NCI-H774 (cell line): ENCODE measurements at places on chromosomes 2 and 18.

- DNase-seq, result peak; percentile 25
Observed at GRCh38 chr2:196607073-196607472, 32.4 kb upstream of the CCDC150 start.

- DNase-seq, result no peak
Observed at GRCh38 chr18:35835833-35836232, 136.6 kb upstream of the RMP24 start.

DNA sequence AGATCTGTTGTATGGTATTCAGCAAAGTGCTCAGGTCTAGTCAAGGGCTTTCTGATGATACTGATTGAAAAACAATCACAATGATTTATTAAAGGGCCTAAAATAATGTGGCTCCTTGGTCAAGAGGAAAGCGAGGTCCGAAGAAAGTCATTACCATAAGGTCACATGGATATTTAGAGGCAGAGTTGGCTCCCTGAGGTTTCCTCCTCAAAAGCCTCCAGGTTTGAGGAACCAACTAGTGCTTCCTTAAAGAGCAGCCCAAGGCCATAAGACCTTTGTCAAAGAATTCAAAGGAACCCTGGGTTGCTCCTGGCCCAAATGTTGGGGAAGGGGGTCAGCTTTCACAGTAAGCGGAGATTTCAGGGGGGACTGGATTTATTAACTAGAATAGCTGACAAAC is 280.7 kb upstream of the ATP5MC3 start:
- DNase-seq, result no peak

DNA sequence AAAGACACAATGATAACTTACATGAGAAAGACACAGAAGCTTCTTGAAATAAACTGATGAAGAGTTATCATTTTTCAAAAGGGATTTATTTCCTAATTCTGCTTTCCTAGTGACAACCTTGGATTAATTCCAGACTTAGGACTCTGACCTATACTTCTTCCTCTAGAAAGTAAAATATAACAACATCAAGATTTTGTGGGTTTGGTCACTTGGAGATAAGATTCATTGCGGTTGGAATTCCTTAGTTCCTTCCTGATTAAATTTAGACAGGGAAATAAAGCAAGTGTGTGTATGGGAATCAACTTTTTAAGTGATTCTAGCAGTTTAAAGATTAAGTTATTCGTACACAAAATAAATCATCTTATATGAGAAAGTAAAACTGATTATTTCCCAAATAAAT is 208.4 kb upstream of the CCDC150 start:
- no peak for DNase-seq

- no peak for DNase-seq
Observed at GRCh38 chr2:186912979-186913378, 64.0 kb upstream of the ZSWIM2 start.

DNA sequence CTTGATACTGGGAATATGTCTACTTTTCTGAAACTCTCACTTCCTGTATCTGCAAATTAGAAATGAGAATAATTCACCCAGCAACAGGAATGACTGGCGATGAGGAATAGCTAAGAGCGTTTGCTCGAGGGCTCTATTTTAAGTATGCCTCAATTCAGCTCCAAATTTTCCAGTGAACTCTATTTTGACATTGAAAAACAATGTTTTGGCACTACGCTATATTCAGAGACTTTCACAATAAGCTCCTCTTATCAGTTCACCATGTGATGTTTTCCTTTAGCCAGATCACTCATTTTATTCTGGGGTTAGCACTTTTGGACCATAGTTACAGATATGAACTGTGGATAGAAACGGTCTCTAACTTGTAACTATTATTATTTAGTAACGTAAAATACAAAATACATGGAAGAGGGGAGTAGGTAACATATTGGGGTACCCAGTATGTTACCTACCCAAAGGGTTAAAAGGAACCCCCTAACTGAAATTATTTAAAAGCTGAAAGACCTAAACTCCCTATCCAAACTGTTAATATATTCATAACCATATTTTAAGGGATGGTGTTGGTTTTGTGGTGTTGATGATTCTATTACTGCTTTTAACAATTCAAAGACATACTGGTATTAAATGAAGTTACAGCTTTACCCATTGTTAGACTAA is 28.1 kb downstream of the SLC40A1 start:
- no peak for DNase-seq

DNA sequence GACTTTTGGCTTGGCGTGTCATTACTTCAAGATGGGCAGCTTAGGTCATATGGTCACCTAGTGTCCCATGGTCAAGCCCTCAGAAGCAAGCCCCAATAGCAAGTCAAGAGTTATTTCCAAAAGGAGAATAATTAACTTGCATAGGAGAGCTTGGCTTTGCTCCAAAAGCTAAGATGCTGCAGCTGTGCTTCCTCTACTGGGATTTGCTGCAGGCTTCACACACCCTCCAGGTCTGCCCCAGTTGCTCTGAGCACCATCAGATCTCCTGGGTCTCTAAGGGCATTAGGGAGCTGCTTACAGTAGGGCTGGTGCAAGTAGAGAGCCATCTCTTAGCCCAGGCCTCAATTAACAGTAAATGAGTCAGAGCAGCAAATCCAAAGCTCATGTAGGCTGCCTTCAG is 46.6 kb downstream of the THUMPD2 start:
- no peak for DNase-seq

GRCh38 chr2:129876541-129876940 is 102.9 kb upstream of the RAB6C start:
- no peak for DNase-seq

- DNase-seq, result no peak
Observed at GRCh38 chr2:3408781-3409180, 29.3 kb downstream of the TRAPPC12 start.

DNA sequence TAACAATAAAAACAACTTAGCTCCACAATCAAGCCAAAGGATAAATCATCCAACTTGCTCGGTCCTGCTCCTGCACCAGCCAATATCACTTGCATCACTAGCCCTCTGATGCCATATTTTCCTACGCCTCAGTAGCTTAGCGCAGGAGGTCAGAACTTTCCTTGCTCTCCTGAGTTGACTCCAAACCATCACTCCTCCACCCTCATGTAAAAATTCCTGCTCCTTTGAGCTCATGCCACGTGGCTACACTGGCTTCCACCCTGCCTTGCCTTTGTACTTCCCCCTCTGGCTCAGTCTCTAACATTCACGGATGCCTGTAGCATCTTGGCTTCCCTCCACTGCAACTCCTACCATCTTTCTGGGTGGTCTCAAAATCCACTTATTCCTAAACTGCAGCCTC is 25.2 kb downstream of the AAK1 start:
- no peak for DNase-seq

DNA sequence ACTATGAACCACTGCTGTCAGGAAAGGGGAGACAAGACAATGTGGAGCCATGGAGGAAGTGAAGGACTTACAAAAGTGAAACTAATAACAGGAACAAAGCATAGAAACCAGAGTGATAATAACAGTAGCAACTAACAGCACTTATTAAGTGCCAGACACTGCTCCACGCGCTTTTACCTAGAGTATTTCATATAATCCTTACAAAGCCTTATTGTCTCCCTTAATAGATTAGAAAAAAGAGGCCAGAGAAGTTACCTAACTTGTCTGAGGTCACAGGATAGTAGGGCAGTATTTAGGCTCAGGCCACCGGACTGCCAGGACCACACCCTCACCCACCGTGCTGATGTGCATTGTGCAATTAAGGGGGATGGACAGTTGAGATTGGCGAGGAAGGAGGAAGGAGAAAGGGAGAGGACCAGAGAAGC is 98.6 kb upstream of the NFU1 start:
- DNase-seq, result no peak

GRCh38 chr2:56195563-56195962 is 11.8 kb downstream of the CCDC85A start:
- DNase-seq, result no peak

- no peak for DNase-seq
Observed at GRCh38 chr18:33735428-33735827, 157.4 kb downstream of the ASXL3 start.

DNA sequence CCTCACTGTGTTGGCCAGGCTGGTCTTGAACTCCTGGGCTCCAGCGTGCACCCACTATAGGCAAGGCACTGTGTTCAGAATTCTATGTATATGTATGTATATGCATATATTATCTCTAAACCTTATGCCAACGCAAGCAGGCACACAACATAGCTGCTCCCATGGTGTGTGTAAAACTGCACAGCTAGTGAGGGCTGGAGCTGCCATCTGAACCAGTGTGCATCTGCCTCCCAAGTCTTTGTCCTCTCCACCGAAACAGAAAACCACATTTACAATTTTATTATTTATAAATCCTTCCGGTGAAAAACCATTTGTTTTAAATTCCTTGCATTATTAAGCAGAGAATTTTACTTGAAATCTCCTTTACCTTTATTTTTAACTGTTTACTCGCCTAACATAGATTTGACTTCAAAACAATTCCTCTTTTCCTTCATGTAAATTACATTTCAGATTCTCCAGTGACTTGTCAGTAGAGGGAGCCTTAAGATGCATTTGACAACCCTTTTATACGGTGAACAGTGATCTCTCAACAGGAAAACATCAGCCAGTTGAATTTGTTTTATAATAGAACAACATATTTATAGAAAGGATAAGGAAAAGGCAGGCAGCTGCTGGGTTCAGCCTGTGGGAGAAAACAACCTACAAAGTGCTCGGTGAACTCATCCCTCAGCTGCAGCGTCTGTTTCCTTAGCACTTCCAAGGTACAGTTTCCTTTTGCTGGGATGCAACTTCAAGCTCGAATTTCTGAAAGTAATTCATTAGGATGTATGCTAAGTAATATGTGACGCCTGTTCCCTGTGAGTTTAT is 101.2 kb downstream of the MYT1L start:
- no peak for DNase-seq

GRCh38 chr2:36373149-36373926 is 17.8 kb downstream of the CRIM1 start:
- no peak for DNase-seq

DNA sequence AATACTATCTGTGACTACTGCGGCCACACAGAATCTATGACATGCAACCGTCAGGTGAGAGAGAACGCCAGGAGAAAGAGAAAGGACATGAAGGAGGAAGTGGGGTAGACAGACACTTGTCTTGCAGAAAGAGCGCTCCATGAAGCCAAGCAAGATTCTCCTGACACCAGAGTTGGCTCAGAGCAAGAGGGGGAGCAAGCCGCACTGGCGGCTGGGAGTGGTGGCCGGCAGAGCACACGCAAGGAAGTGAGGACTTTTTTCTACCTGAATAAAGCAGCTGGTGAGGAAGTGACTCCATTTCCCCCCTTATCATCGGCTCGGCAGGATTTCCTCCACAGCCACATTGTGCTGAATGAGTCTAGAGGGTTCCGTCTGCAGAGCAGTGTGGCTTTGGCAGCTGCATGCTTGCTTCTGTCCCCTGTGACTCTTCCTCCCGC is 181.6 kb downstream of the BCL2 start:
- DNase-seq, result no peak

DNA sequence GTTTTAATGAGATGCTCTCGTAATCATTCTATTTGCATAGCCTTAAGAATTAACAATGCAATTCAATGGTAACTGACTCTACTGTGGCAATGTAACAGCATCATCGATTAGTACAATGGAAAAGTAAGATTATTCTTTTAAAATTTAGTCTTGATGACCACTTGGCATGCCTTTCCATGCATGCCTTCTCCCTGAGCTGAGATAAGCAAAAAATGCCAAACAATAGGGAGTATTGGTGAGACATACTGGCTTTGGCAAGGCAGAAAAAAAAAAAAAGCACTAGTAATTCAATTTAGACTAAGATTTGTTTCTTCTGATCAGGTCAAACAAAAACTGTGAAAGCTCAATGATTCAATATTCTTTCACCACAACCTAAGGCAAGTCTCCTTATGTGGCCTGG is 110.8 kb upstream of the TRIB2 start:
- DNase-seq, result no peak

DNA sequence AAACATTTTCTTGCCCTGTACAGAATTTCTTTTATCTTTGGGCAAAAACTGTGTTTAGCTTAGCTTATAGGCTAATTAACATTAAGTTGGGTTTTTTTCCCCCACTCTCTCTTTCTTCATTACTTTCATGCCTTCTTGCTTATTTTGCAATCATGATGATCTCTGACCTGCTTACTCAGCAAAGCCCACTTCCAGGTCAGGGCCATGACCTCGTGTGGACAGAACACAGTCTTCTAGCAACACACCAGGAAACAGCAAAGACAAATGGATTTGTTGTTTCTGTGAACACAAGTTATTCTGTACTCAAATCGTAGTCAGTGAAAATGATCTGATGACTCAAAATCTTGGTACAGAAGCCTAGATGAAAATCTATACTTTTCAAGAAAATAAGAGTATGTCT is 60.7 kb downstream of the SPATS2L start:
- DNase-seq, result no peak

- no peak for DNase-seq
Observed at GRCh38 chr2:109133746-109134145, 4.7 kb downstream of the SH3RF3 start.

GRCh38 chr18:25351777-25352628 is at the start of gene ZNF521:
TSS of gene ZNF521 (minus strand) at chr18:25352166. CDS start at chr18:25350946, 1,220 bp downstream.
- DNase-seq, result peak; percentile 62

DNA sequence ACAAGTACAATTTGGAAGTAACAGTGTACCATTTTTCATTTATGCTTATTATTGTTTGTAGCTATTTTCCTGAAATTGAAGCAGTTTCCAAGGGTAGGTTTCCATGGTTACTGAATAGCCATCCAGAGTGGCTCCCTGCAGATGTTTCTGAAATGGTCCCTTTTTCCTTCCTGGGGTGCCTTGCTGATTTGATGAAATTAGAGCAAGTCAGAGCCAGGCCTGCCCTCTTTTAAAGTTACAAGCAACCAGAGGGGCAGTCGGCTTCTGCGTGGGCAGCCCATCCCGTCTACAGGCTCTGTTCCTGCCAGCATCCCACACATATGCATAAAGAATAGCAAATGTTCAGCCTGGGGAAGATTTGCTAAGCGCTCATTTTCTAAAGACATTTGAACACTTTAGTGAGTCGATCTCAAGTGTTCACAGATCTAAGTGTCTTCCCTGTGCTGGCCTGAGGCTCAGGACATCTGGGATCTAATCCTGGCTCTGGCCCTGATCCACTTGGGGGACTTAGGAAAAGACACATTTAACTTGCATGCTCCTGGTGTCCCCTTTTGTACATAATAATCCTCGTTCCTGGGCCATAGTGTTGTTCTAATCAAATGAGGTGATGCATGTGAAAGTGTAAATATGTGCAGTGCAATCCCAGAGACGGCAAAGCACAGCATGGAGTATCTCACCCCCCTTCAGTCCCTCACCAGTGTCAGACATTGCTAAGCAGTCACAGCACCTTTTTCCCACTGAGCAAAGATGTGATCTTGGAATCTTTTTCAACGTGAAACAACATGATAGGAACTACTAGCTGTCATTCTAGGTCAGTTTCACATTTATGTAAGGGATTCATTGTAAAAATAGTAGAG is 92.2 kb downstream of the STPG4 start:
- no peak for DNase-seq

- DNase-seq, result no peak
Observed at GRCh38 chr2:39290433-39290832, 46.7 kb upstream of the CDKL4 start.
